Panc1 (cell line): ENCODE measurements at places on chromosomes 12 and 14. TPM values are rescaled to one million over a fixed set of nuclear protein-coding genes. Genes with fewer than 3 reads are reported as not detected.

DNA sequence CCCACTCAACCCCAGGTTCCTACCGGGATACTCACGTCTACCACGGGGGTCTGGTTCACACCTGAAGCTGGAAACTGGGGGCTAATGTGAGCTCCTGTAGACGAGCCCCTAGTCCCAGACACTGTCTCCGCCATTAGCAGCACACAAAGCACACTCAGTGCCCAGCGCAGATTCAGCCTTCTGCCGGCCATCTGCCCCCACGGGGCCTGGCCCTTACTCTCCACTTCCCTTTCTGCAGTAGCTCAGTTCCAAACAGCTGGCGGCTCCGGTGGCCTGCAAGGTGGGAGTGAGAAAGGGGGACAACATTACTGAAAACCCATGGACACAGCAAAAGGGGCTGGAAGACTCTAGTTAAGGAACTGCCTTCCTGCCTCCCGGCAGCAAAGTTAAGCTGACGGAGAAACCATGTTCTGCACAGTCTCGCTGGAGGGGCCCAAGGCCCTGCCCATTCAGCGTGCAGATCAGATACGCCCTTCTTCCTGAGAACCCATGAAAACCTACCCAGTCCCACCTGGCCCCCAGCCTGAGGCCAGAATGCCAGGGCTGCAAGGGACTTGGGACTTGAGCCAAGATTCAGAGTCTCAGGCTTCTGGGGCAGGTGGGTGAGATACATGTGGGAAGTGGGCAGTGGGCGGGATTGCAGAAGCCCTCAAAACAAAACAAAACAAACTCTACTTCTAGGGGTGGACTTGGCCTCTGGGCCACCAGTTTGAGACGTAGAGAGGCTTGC, 2.1 kb downstream of the SLC8B1 start:
- H3K27me3 ChIP-seq: no peaks in the 10 kb centered on the region
- H3K4me1 ChIP-seq: peaks cover 10% of the 10 kb centered on the region; the same call in 1 of the 2 replicates
- no peak for DNase-seq
- H3K4me3 ChIP-seq: no peak overlapping the region
- no peaks in the 10 kb centered on the region; the same call in 1 of the 2 replicates for H3K36me3 ChIP-seq
- H3K27ac ChIP-seq: no peak overlapping the region

GRCh38 chr12:94416613-94417012, 43.1 kb downstream of the CEP83 start:
- H3K4me1 ChIP-seq: no peaks in the 10 kb centered on the region
- H3K27ac ChIP-seq: no peak overlapping the region
- no peak for DNase-seq

DNA sequence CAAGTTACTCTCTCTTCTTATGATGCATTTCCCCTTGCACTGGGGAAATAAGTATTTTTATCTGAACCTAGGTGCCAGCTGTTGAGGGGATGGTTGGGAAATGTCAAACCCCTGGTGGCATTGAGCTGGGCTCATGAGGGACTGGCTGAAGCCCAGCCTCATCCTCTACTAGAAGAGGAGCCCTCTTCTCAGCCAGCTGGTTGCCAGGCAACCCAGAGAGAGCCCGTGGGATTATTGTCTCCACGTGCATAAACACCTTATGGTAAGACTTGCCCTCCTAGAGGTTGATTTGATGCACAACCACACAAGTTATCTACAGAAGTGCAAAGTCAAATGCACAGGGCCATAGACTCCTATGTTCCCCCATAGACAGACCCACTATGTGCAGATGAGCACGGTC, 89.8 kb downstream of the WSCD2 start:
- no peaks in the 10 kb centered on the region; the same call in 1 of the 2 replicates for H3K27me3 ChIP-seq
- no peak for DNase-seq
- no peak overlapping the region for H3K4me3 ChIP-seq
- H3K27ac ChIP-seq: no peak overlapping the region

Gene DBX2
- not detected for total RNA-seq

- no peak for DNase-seq
- no peaks in the 10 kb centered on the region for H3K4me1 ChIP-seq
- H3K36me3 ChIP-seq: no peaks in the 10 kb centered on the region
Observed at GRCh38 chr14:24670594-24670993, 36.6 kb upstream of the GZMB start.

DNA sequence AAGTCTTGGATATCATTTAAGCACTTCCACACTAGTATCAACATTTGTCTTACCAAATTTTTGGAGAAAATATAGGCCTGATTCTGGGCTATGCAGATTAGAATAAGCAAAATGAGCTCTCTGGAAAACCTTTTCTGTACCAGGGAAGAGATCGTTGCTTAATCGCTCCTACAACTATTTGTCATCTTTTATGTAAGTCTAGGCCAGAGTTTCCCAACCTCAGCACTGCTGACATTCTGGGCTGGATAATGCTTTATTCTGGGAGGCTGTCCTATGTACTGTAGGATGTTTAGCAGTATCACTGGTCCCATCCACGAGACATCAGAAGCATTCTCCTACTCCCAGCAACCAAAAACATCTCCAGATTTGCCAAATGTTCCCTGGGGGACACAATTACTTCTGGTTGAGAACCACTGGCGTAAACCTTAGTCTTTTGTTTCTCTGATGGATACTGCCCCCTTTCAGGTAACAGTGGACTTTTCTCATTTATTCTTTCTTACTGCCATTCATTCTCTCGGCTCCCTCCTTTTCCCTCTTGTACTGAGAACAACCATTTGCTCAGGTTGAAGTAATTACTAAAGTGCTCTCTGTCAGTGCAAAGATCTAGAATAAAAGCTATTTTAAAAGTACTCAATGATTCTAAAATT, 316.9 kb upstream of the E2F7 start:
- H3K4me1 ChIP-seq: no peaks in the 10 kb centered on the region
- H3K27me3 ChIP-seq: no peaks in the 10 kb centered on the region
- no peak overlapping the region for H3K4me3 ChIP-seq
- H3K36me3 ChIP-seq: no peaks in the 10 kb centered on the region

Gene TAS2R42
- not detected for total RNA-seq

- no peak overlapping the region for H3K4me3 ChIP-seq
- H3K36me3 ChIP-seq: no peaks in the 10 kb centered on the region
- no peaks in the 10 kb centered on the region for H3K27me3 ChIP-seq
- DNase-seq: no peak
Observed at GRCh38 chr14:61034416-61035120, 53.5 kb downstream of the SLC38A6 start.

Gene RASAL1
- 0.28 TPM for total RNA-seq

GRCh38 chr14:77574446-77575115, 41.9 kb downstream of the SPTLC2 start:
- no peaks in the 10 kb centered on the region for H3K4me1 ChIP-seq
- H3K36me3 ChIP-seq: no peaks in the 10 kb centered on the region; the same call in 1 of the 2 replicates
- no peak overlapping the region for H3K4me3 ChIP-seq
- no peaks in the 10 kb centered on the region for H3K27me3 ChIP-seq
- no peak for DNase-seq
- H3K27ac ChIP-seq: no peak overlapping the region

DNA sequence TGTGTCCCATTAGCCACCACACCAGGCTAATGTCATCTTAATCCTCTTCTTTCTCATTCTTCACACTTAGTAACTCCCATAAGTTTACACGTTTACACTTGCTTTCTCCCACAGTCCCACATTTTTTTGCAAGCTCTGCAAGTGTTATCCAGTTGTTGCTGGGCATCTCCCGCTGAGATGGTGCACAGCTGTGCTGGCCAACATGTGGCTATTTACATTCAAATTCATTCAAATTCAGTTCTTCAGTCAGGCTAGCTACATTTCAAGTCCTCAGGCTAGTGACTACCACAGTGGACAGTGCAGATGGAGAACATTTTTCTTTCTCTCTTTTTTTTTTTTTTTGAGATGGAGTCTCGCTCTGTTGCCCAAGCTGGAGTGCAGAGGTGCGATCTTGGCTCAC, 9.8 kb upstream of the TEAD4 start:
- no peak overlapping the region for H3K4me3 ChIP-seq
- no peaks in the 10 kb centered on the region for H3K36me3 ChIP-seq
- no peak for DNase-seq
- no peak overlapping the region for H3K27ac ChIP-seq
- no peaks in the 10 kb centered on the region for H3K27me3 ChIP-seq

GRCh38 chr14:56342494-56342942, 224.3 kb downstream of the PELI2 start:
- H3K4me1 ChIP-seq: no peaks in the 10 kb centered on the region
- DNase-seq: no peak
- no peak overlapping the region for H3K27ac ChIP-seq
- no peak overlapping the region for H3K4me3 ChIP-seq
- H3K27me3 ChIP-seq: no peaks in the 10 kb centered on the region

DNA sequence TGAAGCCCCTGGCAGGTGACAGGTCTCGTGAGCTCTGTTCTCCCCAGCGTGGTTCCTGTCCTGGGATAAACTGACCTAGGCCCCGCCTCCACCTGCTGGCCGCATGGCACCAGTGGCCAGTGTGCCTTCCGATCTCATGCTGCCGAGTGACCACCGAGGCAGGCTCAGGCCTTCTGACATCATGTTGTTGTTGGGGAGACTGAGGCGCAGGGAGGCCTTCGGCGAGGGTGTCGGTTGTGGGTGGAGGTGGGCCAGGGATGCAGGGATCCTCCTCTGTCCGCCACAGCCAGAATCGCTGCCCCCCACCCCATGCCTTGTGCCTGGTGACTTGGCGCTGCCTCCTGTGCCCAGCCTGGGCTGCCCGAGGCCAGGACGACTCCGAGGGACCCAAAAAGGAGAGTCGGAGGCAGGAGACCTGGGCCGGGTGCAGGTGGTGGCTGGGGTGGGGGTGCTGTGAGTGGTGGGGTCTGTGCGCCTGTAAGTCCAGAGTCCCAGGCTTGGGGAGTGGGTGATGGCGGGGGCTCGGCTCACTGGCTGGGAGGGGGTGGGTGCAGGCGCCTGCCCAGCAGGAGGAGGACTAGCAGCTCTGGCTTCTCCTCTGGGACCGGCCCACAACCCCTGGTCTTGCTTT, 24.3 kb downstream of the ASPG start:
- no peak overlapping the region for H3K4me3 ChIP-seq
- no peaks in the 10 kb centered on the region for H3K27me3 ChIP-seq
- no peak overlapping the region for H3K27ac ChIP-seq
- H3K36me3 ChIP-seq: no peaks in the 10 kb centered on the region
- no peaks in the 10 kb centered on the region for H3K4me1 ChIP-seq

DNA sequence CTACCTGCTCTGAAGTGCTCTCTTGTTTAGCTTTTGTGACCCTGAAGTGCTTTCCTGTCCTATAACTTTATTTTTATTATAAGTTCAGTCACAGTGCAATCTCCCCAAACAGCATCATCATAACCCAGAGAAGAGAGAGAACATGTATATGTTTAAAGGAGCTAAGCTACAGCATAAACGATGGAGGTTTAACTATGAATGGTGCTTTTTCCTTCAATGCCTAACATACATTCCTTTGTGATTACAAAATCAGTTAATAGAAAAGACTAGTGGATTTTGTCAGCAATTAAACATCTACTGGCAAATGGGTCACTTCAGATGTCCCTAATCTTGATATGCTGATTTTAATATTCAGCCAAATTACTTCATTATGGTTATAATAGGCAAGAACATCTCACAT, 46.4 kb downstream of the ZFYVE21 start:
- H3K4me1 ChIP-seq: no peaks in the 10 kb centered on the region
- no peaks in the 10 kb centered on the region for H3K36me3 ChIP-seq

Gene IL25
- not detected for total RNA-seq

DNA sequence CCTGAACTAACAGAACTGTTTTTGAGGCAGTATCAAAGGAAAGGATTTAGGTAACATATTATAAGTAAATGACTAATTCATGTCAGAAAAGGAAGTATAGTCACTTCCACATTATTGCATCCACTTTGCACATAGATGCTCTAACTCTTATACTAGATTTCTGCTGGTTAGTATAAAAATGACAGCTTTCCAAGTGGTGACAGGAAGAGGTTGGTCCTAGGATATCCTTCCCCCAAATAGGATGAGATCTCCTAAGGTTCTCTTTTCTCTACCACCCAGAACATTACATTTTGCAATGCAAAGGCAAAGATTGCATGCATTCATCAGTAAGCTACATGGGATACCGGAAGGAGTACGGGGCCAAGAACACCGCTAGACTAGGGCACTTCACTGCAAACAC, 15.2 kb downstream of the DAD1 start:
- no peaks in the 10 kb centered on the region for H3K27me3 ChIP-seq
- no peak for DNase-seq
- H3K27ac ChIP-seq: no peak overlapping the region
- H3K4me3 ChIP-seq: no peak overlapping the region
- peaks cover 9% of the 10 kb centered on the region for H3K36me3 ChIP-seq

Gene FAM222A
- 12.8 TPM for total RNA-seq

DNA sequence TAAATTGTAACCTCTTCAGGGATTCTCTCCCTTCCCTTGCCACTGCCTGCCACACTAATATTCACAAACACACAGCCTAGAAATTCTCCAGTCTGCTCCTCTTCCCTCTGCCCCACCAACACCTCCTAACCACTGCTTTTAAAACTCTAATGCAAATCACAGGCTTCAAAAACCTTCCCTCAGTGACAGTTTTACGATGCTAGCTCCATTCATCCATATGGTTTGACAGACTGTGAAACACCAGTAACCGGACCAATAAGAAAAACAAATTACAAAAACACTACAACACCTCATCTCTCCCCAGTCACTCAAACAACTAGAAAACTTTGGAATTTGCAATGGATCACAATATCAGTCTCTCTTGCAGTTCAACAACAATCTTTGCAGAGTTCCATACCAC, 5.7 kb downstream of the DPF3 start:
- no peaks in the 10 kb centered on the region for H3K36me3 ChIP-seq
- H3K27me3 ChIP-seq: peaks cover 16% of the 10 kb centered on the region
- no peak overlapping the region for H3K4me3 ChIP-seq
- DNase-seq: no peak
- no peak overlapping the region for H3K27ac ChIP-seq

Gene NANOG
- total RNA-seq: 0.62 TPM

DNA sequence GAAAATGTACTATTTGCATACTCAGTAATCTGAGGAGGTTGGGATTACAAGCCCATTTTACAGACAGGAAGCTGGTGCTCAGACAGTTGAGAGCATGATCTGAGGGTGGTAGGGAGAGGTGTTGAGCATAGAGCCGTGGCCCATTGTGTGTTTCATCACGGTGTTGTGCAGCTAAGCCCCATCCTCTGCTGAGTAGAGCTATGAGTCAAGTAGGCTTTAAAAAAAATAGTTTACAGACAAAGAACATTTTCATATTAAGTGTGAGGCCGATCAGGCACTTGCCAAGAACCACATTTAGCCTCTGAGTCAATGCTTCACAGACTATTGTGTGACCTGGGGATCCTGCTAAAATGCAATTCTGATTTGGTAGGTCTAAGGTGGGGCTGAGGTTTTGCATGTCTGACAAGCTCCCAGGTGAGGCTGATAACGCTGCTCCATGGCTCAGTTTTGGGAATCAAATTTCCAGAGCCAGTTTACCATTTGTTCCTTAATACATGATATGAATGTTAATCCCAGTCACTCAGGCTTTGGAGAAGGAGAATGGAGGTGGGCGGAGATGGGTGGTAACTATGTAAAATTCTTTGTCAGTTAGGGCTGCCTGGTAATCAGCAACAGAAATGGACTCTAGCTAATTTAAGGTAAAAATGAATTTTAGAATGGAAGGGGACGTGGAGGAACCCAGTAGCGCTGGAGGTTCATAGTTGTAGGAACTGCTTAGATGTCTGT, 22.2 kb downstream of the ZNF664 start:
- H3K4me3 ChIP-seq: no peak overlapping the region
- no peaks in the 10 kb centered on the region for H3K27me3 ChIP-seq
- no peaks in the 10 kb centered on the region for H3K4me1 ChIP-seq
- H3K27ac ChIP-seq: no peak overlapping the region
- no peak for DNase-seq
- peaks cover 3% of the 10 kb centered on the region; the same call in 1 of the 2 replicates for H3K36me3 ChIP-seq

GRCh38 chr12:115364921-115365320, 680.9 kb upstream of the TBX3 start:
- no peak overlapping the region for H3K4me3 ChIP-seq
- H3K36me3 ChIP-seq: no peaks in the 10 kb centered on the region
- no peaks in the 10 kb centered on the region; the same call in 1 of the 2 replicates for H3K27me3 ChIP-seq
- H3K4me1 ChIP-seq: no peaks in the 10 kb centered on the region
- H3K27ac ChIP-seq: no peak overlapping the region

Gene NR1H4
- not detected for total RNA-seq
